HEK293T (cell line): ENCODE measurements at places on chromosomes 12 and 14.

GRCh38 chr12:46046436-46046835 lies 56.1 kb upstream of the SCAF11 start:
- no peak for DNase-seq

DNA sequence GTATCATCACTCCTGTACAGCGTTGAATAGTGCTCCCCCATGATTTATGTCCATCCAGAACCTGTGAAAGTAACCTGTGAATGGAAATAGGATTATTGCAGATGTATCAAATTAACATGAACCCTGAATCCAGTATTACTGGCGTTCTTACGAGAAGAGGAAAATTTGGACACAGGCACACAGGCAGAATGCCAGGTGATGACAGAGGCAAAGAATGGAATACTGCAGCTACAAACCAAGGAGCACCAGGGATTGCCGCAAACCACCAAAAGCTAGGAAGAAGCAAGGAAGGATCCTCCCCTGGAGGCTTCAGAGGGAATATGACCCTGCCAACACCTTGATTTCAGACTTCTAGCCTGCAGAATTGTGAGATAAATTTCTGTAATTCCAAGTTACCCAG lies 113.5 kb upstream of the EGLN3 start:
- no peak for DNase-seq

DNA sequence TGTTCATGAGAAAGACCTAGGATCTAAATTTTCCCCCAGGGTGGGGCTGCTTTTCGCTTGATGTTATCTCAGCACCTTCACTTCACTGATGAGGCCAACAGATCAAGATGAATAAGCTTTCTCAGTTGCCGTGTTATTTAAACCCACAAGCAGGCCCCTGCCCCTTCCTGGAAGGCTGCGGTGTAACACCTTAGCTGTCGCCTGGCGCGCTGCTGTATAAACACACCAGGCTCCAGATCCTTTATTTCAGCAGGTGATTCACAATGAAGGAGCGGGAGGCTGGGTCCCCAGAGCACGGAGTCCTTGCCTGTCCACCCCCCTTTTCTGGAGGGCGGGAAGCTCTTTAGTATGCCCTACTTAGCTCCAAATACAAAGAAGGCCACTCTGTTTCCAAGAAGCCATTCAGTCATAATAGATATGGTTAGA lies 515.4 kb downstream of the FUT8 start:
- DNase-seq, result no peak

GRCh38 chr12:119512772-119513497 lies 80.6 kb upstream of the TMEM233 start:
- DNase-seq, result peak; percentile 19

DNA sequence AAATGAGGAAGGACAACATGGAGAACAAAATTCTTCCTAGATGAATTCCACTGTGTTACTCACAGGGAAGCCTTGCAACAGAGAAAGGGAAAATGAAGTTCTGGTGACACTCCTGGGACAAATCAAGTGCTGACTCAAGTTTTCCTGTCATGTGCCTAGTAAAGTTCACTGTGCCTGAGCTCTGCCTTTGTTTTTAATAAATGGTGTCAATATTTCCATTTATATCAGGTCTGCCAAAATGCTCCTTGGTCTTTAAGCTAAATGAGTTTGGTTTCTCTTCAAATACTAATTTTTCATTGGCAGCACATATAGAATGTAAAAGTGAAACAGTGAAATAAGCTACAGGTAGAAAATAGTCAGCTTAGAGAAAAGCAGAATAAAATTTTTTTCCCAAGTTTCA lies 33.0 kb downstream of the HIGD1C start:
- DNase-seq, result no peak

GRCh38 chr12:39378341-39378740 lies 64.6 kb downstream of the KIF21A start:
- DNase-seq, result no peak

DNA sequence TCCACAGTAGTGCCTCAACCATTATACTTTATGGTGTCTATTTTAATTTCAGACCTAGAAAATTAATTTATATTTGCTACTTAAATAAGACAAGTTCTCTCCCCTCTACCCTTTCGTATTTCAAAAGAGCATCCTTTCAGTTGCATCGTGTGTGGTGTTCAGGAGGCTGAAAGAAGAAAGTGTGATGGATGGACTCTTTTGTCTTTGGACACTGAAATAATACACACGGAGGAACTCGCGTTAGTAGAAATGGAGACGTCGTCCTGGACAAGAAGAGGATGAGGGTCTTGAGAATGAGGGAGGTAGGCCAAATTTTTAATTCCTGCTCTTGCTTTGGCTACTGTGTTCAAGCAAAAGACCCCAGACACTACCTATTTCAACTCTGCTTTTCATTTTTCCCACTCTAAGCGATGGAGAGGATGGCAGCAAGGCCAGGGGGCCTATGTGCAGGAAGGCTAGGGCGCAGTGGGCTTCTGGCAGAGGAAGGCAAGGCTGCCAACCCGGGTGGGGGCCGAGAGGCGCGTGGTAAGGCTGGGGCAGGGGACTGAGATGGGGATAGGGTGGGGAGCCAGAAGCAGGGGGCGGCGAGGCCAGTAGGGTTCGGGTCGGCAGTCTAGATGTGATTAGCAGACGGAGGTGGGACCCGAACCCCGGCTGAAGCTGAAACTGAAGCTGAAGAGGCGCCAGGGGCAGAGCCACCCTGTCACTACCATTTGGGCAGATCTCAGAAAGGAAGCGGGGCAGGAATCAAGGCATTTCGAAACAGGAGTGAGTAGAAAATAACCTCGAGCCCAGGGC lies 722 bp downstream of the TMED8 start:
- DNase-seq, result peak; percentile 31

DNA sequence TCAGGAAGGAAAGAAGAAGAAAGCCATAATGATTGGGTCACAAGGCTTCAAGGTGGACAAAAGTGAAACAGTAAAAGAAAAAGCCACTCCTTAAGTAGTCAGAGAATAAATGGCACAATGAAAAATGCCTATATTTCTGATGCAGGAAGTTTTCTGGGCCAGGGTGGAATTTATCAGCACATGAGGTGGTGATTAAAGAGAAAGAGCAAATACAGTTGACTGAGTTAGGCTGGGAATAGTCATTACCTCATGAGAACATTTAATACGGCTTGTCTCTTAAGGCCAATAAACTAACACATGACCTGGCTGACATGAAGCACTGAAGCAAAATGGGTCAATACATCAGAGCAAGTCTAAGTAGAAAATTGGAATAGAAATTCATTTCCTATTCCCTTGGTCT lies 499.7 kb downstream of the TMTC2 start:
- DNase-seq, result no peak

DNA sequence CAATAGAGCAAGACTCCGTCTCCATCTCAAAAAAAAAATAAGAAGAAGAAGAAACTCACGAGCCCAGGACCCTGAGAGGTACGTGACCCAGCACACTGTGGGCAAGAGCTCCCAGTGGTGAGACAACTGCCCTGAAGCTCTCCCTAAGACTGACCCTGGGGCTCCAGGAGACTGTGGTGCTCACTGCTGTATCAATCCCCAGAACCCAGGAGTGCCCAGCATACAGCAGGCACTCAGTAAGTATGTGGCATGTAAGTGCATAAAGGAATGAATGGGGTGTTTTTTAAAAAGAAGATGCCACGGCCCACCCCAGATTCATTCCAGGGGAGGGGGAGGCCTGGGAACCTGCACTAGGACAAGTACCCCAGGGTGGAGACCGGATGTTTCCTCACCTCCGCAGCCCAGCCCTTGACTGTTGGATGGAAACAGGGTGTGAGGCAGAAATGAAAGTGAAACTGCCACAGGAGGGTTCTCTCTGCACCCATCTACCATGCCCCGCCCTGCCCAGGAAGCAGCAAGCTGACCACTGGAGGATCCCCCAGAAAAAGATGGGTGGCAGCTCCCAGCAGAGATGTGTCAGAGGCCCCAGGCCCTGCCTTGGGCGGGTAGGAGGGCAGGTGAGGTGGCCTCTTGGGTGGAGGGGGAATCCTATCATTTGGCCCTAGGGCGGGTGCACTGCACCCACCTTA lies 12.2 kb downstream of the ITPK1 start:
- DNase-seq, result no peak

- DNase-seq, result no peak
Measured at GRCh38 chr14:60233251-60233650, 15.8 kb upstream of the PPM1A start.

GRCh38 chr12:32457251-32458025 lies 58.1 kb downstream of the FGD4 start:
- DNase-seq, result no peak

DNA sequence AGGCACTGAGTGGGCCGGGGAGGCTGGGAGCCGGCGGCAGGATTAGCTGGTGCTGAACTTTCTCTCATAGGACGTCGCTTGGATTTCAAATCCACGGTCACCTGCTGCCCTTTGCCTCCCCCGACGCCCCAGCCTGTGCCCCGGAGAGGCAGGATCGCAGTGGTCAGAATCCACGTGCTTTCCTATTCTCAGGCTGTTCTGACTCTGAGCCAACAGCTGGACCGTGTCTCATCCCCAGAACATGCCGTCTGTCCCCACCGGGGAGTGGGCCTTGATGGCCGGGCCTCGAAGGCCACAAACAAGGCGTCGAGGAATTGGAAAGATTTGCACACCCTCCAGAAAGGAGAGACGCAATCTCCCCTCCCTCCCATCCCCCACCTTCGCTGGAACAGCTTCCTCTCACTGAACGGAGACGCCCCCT lies 18.5 kb upstream of the MLXIP start:
- no peak for DNase-seq

DNA sequence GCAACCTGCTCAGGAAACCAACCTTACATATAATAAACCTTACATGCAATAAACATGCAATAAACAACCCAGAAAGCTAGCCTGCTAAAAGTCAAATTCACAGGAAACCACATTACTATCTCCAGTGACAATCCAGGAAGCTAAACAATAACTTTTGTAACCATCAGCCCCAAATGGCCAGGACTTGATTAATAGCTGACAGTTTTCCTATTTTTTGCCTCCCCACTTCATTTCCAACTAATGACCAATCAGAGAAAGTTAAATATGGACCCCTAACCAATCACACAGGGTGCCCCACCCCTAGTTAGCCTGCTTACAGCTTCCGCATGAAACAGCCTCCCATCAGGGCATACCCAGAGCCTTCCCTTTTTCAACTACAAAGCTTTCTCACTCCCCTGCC lies 152.2 kb upstream of the LMNTD1 start:
- no peak for DNase-seq

GRCh38 chr12:88391556-88391955 lies 188.7 kb downstream of the KITLG start:
- DNase-seq, result no peak

GRCh38 chr12:99809909-99810308 lies 162.4 kb downstream of the GARIN6 start:
- no peak for DNase-seq

DNA sequence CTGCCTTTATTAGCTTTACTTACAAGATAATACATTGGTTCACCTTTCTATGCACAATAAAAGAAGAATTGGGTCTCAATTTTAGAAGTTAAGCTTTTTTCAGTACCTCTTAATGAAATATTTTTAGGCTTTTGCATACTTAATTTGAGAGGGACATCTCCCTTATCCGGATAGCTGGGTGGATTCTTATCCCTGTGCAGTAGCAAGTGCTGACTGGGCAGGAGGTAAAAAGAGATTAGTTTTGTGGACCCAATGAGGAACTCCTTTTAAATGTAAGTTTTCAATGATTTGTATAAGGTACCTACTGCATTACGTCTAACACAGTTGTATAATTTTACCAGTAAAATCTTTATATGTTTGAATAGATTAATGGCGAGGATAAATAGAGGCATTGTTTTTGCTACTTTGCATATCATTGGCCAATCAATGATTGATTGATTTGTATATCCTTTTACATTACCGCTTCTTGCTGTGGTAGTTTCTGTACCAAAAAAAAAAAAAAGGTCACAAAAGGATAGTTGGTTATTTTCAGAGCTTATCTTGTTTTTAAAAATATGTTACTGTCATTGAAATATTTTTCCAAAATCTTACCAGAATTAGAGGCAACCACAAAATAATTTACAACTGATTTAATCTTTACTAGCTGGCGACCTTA lies 2.2 kb downstream of the CPSF6 start:
- DNase-seq, result no peak

DNA sequence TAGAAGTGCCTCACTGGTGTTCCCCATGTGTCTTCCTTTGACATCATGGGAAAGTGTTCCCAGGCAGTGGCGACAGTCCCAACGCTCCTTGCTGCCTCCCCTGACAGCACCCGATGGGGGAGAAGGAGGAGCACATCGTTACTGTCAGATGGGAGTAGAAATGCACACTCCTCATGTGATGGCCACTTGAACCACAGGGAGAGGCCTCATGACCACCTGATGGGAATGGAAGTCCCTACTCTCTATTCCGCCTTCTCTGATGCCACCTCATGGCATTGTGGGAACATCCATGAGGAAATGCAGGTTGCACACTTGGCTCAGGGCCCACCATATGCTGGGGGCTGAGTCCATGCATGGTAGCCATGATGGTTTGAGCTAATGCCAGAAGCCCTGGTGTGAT lies 14.3 kb upstream of the CORO1C start:
- no peak for DNase-seq

- no peak for DNase-seq
Measured at GRCh38 chr12:57657744-57658143, 24.7 kb upstream of the B4GALNT1 start.

DNA sequence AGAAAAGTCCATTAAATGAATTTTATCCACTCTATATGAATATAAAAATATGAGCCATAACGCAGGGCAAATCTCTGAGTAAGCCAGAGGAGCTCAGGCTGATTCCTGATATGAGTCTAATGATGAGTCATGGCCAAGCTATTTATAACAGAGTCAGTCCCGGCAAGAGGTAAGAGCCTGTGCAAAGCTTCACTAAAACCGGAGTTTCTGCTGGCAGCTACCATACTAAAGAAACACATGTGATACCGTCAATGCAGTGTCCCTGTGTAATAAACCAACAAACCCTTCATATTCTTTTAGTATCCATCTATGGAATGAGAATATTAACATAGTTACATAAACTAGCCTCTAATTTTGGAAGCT lies 319.4 kb downstream of the KCNC2 start:
- DNase-seq, result peak; percentile 35

DNA sequence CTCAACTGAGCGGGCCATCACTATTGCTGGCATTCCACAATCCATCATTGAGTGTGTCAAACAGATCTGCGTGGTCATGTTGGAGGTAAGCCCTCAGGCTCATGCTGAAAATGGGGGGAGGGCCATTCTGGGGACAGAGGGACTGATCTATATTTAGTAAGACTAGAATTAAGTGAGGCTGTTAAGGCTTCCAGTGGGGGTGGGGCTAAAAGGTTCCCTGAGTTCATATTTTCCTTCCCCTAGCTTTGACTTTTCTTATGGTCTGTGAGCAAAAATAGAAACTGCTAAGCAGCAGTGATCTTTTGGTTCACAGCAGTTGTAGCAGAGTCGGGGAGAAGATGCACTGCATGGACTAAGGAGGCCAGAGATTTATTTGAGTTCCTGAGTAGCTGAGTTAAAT lies 9.2 kb downstream of the PCBP2 start:
- DNase-seq, result no peak

GRCh38 chr12:59651229-59651920 lies 55.5 kb downstream of the SLC16A7 start:
- DNase-seq, result no peak

DNA sequence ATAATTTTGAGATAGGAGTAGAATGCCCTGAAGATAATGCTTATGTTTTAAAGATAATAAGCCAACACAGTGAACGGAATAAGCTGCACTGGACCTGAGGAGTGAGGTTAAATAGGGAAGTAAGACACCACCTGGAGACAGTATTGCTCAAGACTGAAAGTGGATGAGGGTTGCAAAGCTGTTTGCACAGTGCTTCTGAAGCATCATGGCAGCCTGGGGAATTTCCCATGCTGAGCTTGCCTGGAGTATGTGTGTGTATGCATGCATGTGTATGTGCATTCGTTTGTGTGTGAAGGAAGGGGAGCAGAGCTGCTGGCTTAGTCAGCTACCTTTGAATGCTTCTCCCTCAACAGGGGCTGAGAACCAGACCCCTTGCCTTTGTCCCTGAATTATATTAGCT lies 35.8 kb downstream of the BHLHE41 start:
- no peak for DNase-seq
